SHP77 treated with DMSO at 0.1 percent for 48 hours (cell line): ENCODE measurements at places on chromosomes 4 and X.

DNA sequence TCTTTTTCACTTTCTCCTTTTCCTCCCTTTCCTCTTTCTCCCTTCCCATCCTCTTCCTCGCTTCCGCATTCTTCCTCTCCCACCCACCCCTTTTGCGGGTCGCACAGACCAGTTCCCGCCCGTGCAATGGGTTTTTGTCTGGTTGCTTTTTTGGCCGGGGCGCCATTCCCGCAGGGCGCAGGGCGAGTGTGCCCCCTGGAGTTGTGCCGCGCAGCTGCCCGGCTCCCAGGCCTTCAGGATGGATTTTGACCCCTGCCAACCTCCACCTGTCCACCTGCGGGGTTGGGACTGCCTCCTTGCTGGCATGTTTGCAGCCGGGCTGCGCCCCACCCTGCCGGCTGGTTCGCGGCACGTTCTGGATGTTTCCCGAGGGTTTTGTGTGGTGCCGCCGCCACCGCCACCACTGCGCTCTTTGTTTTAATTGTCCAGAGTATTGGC, 578 bp upstream of the SEL1L3 start:
- no peak for DNase-seq

GRCh38 chrX:136858007-136858756, 22.3 kb downstream of the RBMX start:
- no peak for DNase-seq

DNA sequence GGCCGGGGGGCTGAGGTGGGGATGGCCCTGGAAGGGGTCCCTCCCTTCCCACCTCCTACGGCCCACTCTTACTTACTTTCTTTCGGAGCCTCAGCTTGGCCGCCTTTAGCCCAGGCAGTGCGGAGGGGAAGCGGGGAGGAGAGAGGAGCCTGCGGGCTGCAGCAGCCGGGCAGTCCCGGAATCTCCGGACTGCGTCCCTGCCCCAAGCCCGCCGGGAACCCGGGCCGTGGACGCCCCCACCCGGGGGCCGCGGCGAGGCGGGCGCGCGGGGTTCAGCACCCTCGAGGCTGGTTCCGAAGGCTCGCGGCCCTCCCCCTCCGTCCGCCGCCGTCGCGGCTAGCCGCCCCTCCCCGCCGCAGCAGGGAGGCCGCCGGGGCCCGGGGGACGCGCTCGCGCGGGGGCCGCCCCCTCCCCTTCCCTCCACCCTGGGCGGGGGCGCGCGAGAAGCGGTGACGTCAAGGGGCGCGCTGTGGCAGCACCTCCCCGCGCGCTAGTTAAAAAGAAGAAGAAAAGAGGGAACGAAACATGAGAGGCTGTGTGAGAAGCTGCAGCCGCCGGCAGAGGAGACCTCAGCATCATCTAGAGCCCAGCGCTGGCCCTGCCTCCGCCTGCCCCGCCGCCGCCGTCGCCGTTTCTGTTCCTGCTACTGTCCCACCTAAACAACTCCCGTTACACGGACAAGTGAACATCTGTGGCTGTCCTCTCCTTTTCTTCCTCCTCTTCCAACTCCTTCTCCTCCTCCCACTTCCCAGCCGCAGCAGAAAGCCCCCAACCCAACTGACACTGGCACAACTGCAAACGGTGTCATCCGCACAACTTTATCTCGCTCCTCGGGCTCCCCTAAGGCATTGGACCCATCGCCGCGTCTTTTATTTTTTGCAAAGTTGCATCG, at the start of gene HHIP:
Gene HHIP, plus strand, starts transcription at position 526 of the 892 bp plus-strand sequence. CDS start 520 bp downstream, outside the sequence.
- peak; percentile 7 for DNase-seq

- peak; percentile 42 for DNase-seq
Measured at GRCh38 chr4:6855692-6856297, 53.8 kb upstream of the TBC1D14 start.

GRCh38 chrX:48001260-48001659, 2.5 kb downstream of the ZNF182 start:
- DNase-seq: no peak

DNA sequence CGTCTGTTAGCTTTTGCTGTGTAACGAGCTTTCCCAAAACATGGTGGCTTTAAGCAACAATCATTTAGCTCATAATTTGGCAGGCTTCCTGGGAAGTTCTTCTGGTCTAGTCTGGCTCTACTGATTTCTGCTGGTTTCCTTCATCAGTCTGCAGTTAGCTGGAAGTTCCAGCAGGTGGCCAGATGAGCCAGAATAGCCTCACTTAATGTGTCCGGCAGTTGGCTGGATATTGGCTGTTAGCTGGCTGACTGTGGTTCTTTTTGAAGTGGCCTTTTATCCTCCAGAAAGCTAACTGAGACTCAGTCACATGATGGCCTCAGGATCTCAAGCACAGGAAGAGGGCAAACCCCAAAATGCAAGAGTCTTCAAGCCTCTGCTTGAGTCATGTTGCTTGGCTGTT, 34.9 kb downstream of the FTHL17 start:
- peak; percentile 1 for DNase-seq
